Right renal pelvis (tissue), 4 donors: ENCODE measurements at places on chromosomes 7 and 10.

DNA sequence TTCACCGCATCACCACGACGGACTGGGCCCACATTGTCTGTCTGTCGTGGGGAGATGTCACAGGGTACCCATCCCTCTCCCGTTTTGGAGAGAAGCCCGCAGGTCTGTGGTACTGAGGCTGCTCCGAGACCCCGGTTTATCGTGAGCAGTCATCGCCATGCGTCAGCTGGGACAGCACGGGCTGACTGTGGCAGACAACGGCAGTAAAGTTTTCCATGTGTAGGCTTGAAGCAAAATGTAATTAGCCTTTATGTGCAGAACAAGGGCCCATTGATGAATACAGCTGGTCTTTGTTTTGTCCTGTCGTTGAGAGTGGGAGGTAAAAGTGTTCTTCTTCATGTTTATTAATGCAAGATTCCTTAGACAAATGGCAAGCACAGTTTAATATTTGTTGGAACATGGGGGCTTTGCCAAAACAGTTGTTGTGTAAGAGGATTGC lies 167.4 kb upstream of the SH2B2 start:
- DNase-seq, result no peak

DNA sequence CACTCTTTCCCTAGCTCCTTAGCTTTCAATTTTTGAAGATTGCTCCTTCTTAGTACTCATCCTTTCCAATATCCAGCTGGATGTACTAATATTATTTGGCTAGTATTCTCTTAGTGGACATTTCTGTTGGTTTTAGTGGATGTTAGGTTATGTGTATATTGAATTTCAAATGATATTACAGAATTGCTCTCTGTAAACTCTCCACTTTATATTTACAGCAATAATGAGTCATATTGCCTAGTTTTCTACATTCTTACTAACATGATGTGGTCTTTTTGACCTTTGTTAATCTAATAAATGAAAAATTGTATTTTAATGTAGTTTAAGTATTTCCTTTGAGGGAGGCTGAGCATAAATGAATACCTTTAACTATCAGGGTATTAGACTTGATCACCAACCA lies 69.4 kb downstream of the BICC1 start:
- no peak for DNase-seq

DNA sequence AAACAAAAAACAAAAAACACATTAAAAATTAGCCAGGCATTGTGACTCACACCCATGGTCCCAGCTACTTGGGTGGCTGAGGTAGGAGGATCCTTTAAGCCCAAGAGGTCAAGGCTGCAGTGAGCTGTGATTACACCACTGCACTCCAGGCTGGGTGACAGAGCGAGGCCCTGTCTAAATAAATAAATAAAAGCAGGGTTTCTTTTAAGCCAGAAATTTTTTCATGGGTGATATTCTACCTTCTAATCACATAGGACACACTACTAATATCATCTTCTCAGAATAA lies 14.2 kb upstream of the SVIL start:
- DNase-seq, result no peak

DNA sequence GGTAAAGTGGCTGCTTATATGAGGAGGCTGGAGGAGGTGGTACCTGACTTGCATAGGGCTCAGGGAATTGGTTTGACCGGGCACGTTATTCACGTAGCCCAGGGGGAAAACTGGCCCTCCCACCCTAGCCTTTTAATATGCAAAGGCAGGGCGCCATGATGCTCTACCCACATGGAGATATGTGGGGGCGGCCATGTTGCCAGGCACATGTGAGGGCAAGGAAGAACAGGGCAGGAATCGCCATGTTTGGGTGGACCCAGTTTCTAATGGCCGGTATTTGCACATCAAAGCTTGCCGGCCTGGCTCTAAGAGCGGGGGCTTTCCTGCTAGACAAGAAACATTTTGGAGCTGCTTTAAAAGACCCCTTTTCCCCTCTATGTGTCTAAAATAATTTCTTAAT lies 949.7 kb upstream of the C7orf33 start:
- no peak for DNase-seq

GRCh38 chr7:28409716-28410627 lies 2.3 kb upstream of the CREB5 start:
- peak; percentile 38 for DNase-seq
